T-cell (primary cell): ENCODE measurements at places on chromosomes 16 and 17.

DNA sequence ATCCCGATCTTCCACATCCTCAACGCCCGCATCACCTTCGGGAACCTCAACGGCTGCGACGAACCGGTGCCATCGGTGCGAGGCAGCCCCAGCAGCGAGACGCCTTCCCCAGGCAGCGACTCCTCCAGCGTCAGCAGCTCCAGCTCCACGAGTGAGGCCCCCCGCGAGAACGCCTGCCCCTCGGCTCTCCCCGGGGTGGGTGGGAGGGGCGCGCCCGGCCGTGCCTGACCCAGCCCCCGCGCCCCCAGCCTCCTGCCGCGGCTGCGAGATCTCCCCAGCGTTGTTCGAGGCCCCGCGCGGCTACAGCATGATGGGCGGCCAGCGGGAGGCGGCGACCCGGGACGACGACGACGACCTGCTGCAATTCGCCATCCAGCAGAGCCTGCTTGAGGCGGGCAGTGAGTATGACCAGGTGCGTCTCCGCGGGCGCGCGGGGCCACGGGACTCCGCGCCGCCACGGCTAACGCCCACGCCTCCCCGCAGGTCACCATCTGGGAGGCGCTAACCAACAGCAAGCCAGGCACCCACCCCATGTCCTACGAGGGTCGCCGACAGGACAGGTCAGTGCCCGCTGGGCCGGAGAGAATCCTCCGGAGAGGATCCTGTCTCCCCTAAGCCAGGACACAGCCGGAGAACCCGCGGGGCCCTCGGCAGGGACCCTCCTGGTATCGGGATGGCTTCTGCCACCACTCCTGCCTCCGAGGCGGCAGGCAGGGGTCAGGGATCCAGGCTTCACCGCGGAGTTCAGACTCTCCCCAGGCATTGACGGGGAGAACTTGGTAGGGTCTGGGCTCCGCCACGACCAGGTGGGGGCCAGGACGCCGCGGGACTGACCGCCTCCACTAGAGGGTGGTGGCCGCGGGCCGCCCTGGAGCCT, 10.1 kb downstream of the CORO6 start:
- no peak for DNase-seq

DNA sequence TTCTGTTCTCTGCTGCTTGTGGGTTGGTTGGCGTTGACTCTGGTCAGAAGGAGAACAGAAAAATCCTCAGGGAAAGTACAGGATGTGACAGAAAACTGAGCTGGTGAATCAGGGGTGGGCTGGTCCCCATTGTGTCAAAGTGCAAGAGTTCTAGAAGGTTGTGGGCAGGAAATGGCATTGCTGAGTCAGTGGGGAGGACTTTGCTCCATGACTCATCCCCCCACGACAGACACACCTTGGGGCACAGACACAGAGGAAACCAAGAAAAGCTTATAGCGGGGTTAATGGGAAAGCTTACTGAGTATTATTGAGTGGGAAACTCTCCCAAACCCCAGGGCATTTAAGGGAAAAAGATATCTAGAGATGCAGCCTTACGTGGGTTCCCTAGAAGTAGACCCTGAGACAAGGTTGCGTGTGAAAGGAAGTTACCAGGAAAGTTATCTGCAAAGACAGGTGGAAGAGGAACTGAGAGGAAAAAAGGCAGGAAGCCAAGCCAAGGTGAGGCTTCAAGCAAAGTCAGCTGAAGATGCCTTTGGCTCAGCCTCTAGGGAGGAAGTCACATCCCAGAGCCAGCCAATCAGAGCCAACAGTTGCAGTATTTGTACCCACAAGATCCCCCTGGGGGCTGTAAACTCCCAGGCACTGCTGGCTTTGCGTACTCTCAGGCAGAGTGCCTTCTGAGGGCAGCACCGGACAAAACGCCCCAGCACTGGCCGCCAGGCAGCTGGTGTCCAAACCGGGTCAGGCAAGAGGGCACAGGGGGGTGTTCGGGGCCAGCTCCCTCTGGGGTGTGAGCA, 86.4 kb downstream of the FOXL1 start:
- DNase-seq: no peak

- DNase-seq: no peak
Observed at GRCh38 chr17:52158450-52159042, at the start of gene CA10. Gene CA10, minus strand, starts transcription at chr17:52158714.

- DNase-seq: no peak
Observed at GRCh38 chr16:49782405-49782804, 73.5 kb downstream of the ZNF423 start.

DNA sequence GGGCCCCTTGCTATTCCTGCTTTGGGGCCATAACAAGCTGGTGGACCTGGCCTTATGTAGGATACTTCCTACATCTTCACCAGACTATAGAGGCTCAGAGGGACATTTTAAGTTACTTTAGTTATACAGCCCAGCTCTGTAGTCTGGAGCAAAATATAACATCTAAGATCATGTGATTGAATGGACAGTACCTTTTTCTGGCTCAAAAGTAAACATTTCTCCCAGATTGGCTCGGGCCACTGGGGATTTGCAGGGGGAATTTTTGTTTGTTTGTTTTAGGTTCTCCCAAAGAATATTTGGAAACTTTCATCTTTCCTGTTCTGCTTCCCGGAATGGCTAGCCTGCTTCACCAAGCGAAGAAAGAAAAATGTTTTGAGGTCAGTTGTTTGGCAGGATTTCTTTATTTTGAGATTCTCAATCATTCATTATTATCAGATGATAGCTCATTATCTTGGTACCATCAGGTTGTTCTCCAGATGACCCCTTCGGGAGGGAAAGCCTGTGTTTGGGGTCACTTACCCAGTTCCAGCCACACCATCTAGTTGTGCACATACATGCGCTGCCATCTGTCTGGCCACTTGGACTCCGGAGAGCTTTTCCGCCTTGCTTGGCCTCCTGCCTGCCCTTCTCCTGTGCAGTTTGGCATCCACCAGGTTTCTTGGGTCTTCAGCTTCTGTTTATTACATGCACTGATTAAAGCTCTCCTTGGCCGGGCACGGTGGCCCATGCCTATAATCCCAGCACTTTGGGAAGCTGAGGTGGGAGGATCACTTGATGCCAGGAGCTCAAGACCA, 17.2 kb downstream of the IQCK start:
- no peak for DNase-seq

- no peak for DNase-seq
Observed at GRCh38 chr17:41391535-41391934, 5.9 kb downstream of the KRT31 start.

DNA sequence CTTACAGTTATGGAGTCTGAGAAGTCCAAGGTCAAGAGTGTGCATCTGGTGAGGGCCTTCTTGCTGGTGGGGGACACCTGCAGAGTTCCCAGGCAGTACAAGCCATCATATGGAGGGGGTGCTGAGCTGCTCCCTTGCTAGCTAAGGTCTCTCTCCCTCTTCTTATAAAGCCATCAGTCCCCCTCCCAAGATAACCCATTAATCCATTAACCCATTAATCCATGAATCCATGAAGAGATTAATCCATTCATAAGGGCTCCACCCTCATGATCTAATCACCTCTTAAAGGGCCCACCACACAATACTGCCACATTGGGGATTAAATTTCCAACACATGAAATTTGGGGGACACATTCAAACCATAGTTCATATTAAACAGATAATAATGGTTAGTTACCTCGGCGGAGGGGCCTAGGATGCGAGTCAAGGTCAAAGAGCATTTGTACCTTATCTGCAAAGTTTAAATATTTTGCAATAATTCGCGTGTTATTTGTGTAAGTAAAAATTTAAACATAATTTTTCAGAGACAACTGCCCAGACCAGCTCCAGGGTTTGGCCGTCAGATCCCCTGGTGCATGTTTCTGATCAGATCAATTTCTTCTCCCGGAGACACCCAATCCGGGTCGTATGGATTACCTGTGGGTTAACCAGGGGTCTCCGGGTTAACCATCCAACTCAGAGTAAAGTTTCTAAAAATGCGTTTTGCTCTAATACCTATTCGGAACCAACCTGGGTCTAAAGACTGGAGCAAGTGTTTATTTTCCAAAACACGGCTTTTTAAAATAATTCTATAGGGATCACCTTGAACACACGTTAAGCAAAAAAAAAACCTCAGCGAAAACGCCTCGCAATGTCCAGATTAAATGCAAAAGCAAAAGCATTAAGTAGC, 740 bp upstream of the POLR3E start:
- no peak for DNase-seq

GRCh38 chr16:2586241-2586640, 48.4 kb downstream of the PDPK1 start:
- no peak for DNase-seq

GRCh38 chr17:12826431-12826830, 37.1 kb downstream of the ARHGAP44 start:
- no peak for DNase-seq

- no peak for DNase-seq
Observed at GRCh38 chr16:73040136-73040535, 7.8 kb downstream of the ZFHX3 start.

- DNase-seq: no peak
Observed at GRCh38 chr16:80189476-80190175, 351.2 kb upstream of the DYNLRB2 start.

GRCh38 chr17:77889866-77890760, 68.4 kb upstream of the TNRC6C start:
- DNase-seq: no peak

- no peak for DNase-seq
Observed at GRCh38 chr16:79325226-79325945, 275.2 kb downstream of the MAF start.

DNA sequence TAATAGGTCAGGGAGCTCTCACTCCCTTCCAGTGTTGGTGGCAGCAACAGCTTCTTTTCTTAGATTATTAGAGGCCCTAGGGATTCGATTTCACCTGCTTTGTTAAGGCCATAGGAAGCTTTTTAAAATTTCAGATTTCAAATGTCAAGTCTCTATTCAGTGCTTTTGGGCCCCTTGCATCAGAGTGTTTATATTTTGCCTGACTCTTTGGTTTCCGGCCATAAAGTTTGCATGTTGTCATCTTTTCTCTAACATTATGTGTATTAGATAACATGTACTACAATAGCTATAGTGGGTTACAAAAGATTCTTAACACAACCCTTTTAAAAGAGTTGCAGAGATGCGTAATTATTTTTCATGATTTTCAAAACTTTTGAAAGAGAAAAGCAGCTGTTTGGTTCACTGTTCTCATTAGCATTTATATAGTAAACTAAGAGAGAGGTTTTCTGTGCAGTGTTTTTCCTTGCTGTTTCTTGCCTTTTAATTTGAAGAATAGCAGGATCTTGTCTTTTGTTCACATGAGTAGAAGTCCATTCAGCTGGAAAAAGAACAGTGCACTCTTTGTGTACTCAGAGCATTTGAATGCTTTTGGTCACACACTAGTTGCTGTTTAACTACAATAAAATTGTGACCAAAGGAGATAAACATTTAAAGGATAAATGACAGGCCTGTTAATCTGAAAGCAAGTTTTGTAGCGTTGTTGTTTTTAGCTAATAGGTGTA, 52.5 kb downstream of the FTO start:
- DNase-seq: no peak

- no peak for DNase-seq
Observed at GRCh38 chr17:68497885-68498319, 14.3 kb upstream of the PRKAR1A start.

DNA sequence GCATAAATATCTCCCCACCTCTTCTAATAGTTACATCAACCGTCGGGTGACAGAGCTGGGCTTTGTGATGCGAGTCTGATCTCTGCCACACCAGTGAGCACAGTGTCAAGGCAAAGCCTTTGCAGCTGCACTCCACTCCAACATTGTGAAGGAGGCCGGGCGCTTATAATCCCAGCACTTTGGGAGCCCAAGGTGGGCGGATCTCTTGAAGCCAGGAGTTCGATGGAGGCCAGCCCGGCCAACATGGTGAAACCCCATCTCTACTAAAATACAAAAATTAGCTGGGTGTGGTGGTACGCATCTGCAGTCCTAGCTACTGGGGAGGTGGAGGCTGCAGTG, 18.9 kb downstream of the CYB5D2 start:
- no peak for DNase-seq

DNA sequence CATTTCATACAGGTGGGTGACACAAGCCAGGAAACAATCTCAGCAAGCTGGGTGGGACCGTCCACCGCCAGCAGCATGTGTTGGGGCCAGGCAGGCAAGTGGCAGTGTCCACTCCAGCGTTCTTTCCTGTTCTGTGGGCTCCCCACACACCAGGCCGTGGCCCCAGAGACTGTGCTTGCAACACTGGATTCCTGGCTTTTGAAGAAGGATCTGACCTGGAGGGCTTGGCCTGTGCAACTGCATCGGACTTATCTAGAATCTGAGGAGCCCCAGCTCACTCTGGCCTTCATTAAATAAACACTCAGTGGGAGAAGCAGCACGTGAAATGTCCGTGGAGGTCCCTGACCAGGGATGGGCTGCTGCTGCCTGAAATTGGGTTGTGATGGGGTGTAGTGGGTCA, 3.2 kb downstream of the KSR1 start:
- no peak for DNase-seq

GRCh38 chr17:47927821-47928400, 13.5 kb upstream of the PNPO start:
- DNase-seq: no peak

- no peak for DNase-seq
Observed at GRCh38 chr16:83046664-83047063, 419.9 kb downstream of the CDH13 start.

GRCh38 chr16:50900391-50900942, 158.6 kb downstream of the CYLD start:
- no peak for DNase-seq

DNA sequence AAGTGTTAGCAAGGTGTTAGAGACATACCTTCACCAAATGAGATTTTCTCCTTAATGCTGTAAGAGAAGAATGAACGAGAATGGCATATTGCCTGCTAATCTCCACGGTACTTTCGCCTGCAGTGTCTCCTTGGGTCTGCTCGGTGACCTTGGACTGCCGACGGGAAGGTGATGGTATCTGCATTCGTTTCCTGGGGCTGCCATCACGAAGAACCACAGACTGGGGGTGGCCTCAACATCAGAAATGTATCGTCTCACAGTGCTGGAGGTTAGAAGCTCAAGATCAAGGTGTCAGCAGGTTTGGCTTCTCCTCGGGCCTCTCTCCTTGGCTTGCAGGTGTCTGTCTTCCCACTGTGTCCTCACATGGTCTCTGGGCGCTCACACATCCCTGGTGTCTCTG, 86.3 kb upstream of the TNRC6C start:
- no peak for DNase-seq

- no peak for DNase-seq
Observed at GRCh38 chr16:56309008-56309407, 116.3 kb downstream of the AMFR start.

DNA sequence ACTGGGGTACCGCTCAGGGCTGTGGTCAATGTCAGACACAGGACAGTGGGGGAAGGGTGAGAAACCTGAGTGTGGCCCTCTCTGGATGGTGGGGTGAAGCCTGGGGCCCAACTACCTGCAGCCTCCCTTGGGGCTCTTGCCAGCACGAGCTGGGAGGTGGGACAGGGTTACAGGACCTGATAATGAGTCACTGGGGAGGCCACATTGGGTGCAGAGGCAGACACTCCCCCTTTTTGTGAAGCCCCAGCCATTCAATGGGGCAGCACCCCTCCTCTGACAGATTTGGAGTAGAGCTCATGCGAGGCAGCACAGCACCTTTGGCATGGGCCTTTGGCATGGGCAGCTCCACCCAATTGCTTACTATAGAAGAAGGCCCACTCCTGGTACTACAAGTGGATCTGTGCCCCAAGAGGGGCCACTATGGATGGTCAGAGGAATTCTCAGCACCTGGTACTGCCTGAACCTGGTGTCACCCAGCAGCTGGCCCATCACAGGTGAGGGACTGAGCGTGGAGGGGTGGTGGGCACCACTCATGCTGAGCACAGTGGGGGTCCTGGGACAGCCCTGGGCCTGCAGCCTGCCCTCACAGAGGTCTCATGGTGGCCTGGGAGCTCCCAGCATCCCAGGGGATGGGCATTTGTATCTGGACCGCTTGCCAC, 45.2 kb upstream of the SMPD3 start:
- no peak for DNase-seq
